ENCODE measurements at places on chromosomes 5 and 9. TPM values are rescaled to one million over a fixed set of nuclear protein-coding genes. Genes with fewer than 3 reads are reported as not detected.

DNA sequence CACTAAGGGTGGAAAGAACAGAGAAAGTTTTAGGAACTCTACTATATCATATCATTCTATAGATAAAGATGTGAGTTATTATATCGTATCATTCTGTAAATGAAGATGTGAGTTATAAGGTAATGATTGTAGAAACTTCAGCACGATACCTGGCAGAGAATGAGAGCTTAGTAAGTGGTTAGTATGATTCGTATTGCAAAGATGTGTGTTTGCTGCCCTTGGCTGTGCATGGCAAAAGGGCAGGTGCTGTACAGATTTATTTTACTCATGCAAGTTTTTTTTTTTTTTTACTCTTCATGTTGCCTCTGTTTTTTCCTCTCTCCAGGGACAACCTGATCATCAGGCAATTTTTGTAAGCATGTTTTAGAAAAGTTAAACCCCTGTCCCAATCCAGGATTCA, 83.3 kb downstream of the EGFLAM start:
- H3K36me3 ChIP-seq = no peaks in the 10 kb centered on the region
- no peak overlapping the region for H3K4me3 ChIP-seq
- no peak overlapping the region for H3K27ac ChIP-seq
- H3K4me1 ChIP-seq = no peaks in the 10 kb centered on the region
- peaks cover 8% of the 10 kb centered on the region for H3K27me3 ChIP-seq
- no peak for DNase-seq

DNA sequence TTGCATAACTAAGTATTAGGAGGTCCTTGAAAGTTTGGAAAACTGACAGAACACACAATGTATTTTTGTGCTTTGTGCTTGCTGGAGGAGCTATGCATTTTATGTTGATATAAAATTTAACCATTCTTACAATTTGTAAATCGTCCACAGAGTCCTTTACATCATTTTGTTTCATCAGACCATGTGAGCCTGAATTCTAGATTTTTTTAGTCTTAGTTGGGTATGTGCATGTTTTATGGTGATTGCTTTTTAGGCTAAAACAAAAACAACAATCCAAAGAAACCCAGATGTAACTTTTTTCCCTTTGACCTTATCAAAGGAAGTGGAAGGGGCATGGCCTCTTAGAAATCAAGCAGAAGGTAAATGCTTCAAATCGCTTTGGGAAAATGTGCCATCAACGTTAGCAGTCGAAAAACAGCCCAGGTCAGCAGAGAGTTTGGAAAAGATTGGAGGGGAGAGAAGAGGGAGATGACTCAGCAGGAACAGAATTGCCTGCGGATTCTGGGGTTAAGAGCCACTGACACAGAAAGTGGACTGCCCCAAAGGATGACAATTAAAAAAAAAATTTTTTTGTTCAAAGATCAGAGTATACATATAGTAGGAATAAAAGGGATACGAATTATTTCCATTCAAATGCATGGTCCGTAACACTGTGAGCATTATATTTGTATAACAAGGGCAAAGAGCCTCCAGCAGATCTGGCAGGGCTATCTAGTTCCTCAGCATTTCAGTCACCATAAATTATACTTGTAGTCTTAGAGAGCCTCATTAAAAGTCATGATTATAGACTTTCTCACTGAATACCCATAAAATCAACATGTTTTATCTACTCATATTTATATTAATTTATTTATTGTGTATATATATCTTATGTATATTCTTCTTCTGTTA, 253.5 kb upstream of the HAPLN1 start:
- no peaks in the 10 kb centered on the region for H3K4me1 ChIP-seq
- no peaks in the 10 kb centered on the region for H3K27me3 ChIP-seq
- no peaks in the 10 kb centered on the region for H3K36me3 ChIP-seq
- DNase-seq = no peak
- no peak overlapping the region for H3K4me3 ChIP-seq

AMBP gene
- 6,678 TPM for polyA plus RNA-seq

- H3K4me3 ChIP-seq = no peak overlapping the region
- no peak overlapping the region for H3K27ac ChIP-seq
- no peaks in the 10 kb centered on the region for H3K4me1 ChIP-seq
- DNase-seq = no peak
- H3K27me3 ChIP-seq = no peaks in the 10 kb centered on the region
Observed at GRCh38 chr9:102049586-102050246, 311.3 kb upstream of the GRIN3A start.

DNA sequence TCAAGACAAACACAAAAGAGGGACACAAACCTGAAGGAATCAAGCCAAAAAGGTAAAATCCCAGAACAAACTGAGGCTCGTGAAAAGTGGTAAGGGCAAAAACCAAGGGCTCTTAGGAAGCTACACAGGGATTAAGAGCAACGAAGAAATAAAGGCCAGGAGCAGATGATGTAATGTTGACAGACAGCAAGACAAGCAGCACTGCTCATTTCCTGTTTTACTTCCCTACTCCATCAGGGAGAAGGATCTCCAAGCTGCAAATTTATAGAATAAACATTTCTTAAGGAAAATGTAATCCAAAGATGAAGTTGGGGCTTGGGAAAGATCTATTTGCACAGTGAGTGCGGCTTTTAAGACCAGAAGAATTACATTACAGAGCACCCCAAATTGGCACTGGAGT, 182.3 kb upstream of the MAP1B start:
- H3K36me3 ChIP-seq = no peaks in the 10 kb centered on the region
- no peaks in the 10 kb centered on the region for H3K4me1 ChIP-seq
- no peaks in the 10 kb centered on the region for H3K27me3 ChIP-seq
- H3K27ac ChIP-seq = no peak overlapping the region
- DNase-seq = no peak
- H3K4me3 ChIP-seq = no peak overlapping the region

- no peaks in the 10 kb centered on the region for H3K36me3 ChIP-seq
- H3K4me1 ChIP-seq = no peaks in the 10 kb centered on the region
- H3K27ac ChIP-seq = no peak overlapping the region
- no peak for DNase-seq
- H3K4me3 ChIP-seq = no peak overlapping the region
- no peaks in the 10 kb centered on the region for H3K27me3 ChIP-seq
Observed at GRCh38 chr5:163401271-163401670, 36.1 kb upstream of the CCNG1 start.

DNA sequence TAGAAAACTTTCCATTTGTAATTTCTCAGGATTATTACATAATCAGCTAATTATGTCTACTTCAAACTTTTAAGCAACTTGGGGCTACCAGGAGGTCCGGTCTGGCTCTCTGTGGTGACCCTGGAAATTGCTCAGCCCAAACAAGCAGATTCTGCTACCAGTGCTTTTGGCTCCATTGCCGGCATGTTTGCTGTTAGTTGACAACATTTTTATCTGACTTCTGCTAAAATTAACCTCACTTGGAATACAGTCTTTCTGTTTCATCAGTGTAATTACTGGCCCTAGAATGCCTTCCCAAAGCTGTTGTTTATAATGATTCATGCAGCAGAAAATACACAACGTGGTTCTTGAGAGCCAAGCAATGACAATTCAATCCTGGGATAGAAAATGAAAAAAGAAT, 38.5 kb upstream of the FAM81B start:
- H3K27me3 ChIP-seq = no peaks in the 10 kb centered on the region
- no peak for DNase-seq
- no peak overlapping the region for H3K4me3 ChIP-seq
- no peak overlapping the region for H3K27ac ChIP-seq
- H3K4me1 ChIP-seq = no peaks in the 10 kb centered on the region
- no peaks in the 10 kb centered on the region for H3K36me3 ChIP-seq

MLANA gene
- polyA plus RNA-seq = 0.29 TPM

- no peaks in the 10 kb centered on the region for H3K36me3 ChIP-seq
- H3K27me3 ChIP-seq = no peaks in the 10 kb centered on the region
- H3K4me1 ChIP-seq = no peaks in the 10 kb centered on the region
Observed at GRCh38 chr5:39213447-39214207, 5.7 kb downstream of the FYB1 start.

- no peaks in the 10 kb centered on the region for H3K36me3 ChIP-seq
- H3K27me3 ChIP-seq = no peaks in the 10 kb centered on the region
- H3K27ac ChIP-seq = no peak overlapping the region
- no peaks in the 10 kb centered on the region for H3K4me1 ChIP-seq
- DNase-seq = no peak
Observed at GRCh38 chr9:16950051-16950450, 79.6 kb upstream of the BNC2 start.

NMUR2 gene
- not detected for polyA plus RNA-seq

IFNK gene
- polyA plus RNA-seq = not detected

GRCh38 chr5:106415541-106415940, 1255.2 kb downstream of the EFNA5 start:
- H3K27me3 ChIP-seq = no peaks in the 10 kb centered on the region
- no peak overlapping the region for H3K4me3 ChIP-seq
- no peak overlapping the region for H3K27ac ChIP-seq
- H3K4me1 ChIP-seq = no peaks in the 10 kb centered on the region
- no peaks in the 10 kb centered on the region for H3K36me3 ChIP-seq

DNA sequence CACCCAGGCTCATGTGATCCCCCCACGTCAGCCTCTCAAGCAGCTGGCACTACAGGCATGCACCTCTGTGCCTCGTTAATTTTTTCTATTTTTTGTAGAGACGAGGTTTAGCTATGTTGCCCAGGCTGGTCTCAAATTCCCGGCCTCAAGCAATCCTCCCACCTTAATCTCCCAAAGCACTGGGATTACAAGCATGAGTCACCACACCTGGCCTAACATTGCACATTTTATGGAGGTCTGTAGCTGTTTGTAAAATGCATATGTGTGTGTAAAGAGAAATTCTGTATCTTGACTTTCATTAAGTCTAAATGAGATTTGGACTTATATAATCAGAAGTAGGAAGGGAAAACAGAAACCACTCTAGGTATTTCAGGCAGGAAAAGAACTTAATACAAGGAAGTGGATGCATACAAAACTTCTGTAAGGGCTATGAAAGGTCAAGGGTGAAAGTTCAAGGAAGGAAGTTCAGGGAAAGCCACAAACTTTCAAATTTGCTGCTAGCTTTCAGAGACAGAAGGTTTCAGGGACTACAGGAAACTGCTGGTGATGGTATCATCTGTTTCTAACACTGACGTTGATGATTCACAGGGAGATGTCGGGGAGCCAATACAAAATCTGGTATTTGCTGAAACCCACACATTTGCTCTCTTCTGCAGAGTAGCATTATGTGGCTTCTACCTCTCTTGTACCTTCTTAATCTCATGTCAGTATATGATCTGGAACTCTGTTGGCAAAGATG, 209.4 kb downstream of the PIK3R1 start:
- H3K27me3 ChIP-seq = no peaks in the 10 kb centered on the region
- no peak overlapping the region for H3K27ac ChIP-seq
- H3K36me3 ChIP-seq = no peaks in the 10 kb centered on the region
- H3K4me1 ChIP-seq = no peaks in the 10 kb centered on the region
- H3K4me3 ChIP-seq = no peak overlapping the region

DNA sequence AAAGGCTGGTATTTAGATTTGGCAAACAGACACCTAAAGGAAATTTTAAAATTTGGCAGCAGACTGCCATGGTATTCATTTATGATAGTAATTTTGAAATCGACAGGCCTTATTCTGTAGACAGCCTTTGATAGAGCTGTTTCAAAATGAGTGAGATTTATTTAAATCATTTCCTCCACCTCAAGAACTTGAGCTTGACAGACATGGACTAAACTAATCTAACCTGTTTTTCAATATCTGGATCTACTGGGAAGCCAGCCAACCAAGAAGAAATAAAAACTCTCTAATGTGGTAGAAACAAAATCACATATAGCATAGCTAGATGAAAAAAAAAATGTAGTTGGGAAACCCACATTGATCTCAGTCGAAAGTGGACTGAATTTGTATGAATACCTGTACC, 56.9 kb upstream of the RASA1 start:
- no peak for DNase-seq
- no peaks in the 10 kb centered on the region for H3K4me1 ChIP-seq
- no peak overlapping the region for H3K27ac ChIP-seq
- H3K4me3 ChIP-seq = no peak overlapping the region
- H3K36me3 ChIP-seq = no peaks in the 10 kb centered on the region
- H3K27me3 ChIP-seq = no peaks in the 10 kb centered on the region

EHMT1 gene
- 17.1 TPM for polyA plus RNA-seq

DNA sequence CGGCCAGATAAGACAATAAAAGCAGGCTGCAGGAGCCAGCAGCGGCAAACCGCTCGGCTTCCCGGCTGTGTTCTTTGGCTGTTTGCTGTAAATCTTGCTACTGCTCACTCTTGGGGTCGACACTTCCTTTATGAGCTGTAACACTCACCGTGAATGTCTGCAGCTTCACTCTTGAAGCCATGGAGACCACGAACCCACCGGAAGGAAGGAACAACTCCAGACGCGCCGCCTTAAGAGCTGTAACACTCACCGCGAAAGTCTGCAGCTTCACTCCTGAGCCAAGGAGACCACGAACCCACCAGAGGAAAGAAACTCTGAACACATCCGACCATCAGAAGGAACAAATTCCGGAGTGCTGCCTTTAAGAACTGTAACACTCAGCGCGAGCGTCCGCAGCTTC, 451.7 kb downstream of the AGTPBP1 start:
- H3K4me1 ChIP-seq = no peaks in the 10 kb centered on the region
- no peaks in the 10 kb centered on the region for H3K36me3 ChIP-seq
- no peak overlapping the region for H3K4me3 ChIP-seq
- H3K27ac ChIP-seq = no peak overlapping the region
- DNase-seq = no peak

EGR1 gene
- 20.1 TPM for polyA plus RNA-seq

DNA sequence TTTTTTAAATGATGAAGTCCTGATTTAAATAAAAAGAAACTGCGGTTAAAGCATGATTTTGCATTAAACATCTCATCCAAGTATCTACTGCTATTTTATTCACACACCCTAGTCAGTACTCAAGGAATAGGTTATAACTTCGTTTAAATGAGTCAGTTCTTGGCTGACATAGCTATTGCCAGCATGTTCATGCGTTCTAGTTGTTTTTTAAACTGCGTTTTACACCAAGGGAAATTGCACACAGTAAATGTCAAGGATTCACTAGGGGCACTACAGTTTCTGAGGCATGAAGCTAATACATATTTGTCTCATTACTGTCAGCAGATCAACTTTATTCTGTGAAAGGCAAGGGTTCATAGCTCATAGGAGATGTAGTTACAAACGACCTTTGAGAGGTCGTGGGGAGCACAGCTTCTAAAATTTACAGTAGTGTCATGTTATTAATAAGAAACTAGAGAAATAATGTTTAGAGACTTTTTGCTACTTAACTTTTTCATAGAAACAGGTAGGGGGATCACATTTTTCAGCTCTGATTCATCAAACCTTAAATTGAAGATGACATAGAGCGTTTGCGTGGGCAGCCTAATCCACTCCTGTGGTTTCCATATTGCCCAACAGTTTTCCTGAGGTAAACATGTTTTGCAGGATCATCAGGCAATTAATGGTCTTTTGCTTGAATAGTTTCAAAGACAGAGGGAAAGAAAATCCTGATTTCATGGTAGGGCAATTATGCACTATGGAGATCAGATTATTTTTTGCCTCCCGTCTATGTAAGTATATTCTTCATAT, 2222.7 kb upstream of the WWC1 start:
- no peak for DNase-seq
- H3K27ac ChIP-seq = no peak overlapping the region
- H3K4me3 ChIP-seq = no peak overlapping the region
- H3K27me3 ChIP-seq = no peaks in the 10 kb centered on the region

GRCh38 chr9:84340535-84340934, at the start of gene SLC28A3:
TSS of gene SLC28A3 (minus strand) at chr9:84340758. CDS start at chr9:84340633, 125 bp downstream.
- H3K27ac ChIP-seq = peak within 1 kb of the TSS; percentile 12
- H3K36me3 ChIP-seq = no peaks in the 10 kb centered on the region
- DNase-seq = no peak
